Kidney capillary endothelial cell (primary cell): ENCODE measurements at places on chromosomes 6 and 20.

- DNase-seq = no peak
Measured at GRCh38 chr6:139486476-139486799, 112.0 kb upstream of the CITED2 start.

DNA sequence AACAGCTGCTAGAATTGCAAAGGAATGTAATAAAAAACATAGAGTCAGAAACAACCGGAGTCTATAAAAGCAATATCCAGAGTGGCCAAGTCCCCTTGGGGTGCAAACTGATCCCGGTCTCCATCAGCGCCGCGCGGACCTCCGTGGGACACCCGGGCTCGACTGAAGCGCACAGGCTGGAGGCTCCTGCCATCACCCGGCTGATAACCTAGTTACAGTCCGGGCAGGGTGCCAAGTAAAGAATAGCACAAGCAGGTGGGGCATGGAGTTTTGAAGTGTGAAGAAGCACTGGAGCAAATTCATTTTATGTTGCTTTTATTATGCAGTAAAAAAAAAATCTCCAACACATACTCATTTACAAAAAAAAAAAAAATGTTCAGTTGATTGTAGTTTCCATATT lies 205.1 kb upstream of the GMDS start:
- DNase-seq = no peak

DNA sequence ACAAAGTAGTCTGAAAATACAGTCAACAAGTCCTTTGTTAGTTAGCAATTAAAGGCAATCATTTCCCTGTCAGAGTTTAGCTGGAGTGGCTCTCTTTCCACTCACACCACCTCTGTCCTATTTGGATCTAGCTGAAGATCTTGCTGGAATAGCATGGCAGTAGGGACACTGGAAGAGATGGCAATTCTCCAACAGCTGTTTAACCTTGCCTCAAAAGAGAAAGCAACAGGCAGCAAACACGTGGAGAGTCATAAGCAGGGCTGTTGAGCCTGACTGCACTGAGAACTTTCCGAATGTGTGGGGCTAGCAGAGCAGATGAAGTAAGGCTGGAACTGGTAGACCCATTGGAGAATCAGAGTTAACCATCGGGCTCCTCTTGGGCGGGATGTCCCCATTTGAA lies 38.0 kb upstream of the PRSS35 start:
- no peak for DNase-seq

- DNase-seq = no peak
Measured at GRCh38 chr6:133467982-133468380, 226.8 kb downstream of the EYA4 start.
